ENCODE measurements at places on chromosomes 7 and 10.
A peak's percentile ranks its signal among the peaks of the same experiment; 100 is the strongest.

- no peak for DNase-seq
Measured at GRCh38 chr7:8418629-8419245, 14.7 kb upstream of the NXPH1 start.

DNA sequence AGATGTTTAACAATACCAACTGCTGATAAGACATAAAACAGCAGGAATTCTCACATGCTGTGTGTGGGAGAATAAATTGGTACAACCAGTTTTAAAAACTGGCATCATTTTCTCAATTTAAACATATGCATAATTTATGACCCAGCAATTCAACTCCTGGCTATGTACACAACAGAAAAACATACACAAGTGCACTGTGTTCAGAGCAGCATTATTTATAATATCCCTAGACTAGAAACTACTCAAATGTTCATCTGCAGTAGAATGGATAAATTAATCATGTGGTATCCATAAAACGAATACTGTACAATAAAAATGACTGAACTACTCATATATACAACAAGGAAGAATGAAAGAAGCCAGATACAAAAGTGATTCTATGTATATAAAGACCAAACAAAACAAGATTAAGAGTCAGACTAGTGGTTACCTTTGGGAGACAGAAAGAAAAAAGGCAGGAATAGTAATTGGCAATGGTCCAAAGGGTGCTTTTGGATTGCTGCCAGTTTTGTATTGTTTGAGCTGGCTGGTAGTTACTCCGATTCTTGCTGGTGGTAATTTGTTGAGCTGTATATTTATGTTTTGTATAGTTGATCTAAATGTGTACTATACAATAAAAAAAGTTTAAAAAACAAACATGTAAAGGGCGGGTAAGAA lies 306.0 kb downstream of the TFEC start:
- no peak for DNase-seq

DNA sequence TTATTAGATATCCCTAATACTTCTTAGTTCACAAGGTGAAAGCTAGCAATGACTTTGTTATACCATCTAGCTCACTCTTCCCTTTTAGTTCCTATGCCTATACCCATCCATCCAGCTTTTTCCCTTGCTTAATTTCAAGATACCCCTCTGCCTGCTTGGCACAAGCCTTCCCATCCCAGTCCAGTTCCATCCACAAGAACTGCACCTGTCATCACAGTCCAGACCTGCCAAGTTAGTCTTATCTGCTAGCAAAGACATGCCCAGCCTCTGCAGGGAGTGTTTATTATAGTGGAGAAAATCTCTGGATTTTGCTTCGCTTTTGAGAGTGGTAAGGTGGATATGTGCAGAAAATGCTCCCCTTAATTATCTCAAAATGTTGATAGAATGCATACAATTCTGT lies 158.2 kb downstream of the ST7 start:
- DNase-seq, result no peak

DNA sequence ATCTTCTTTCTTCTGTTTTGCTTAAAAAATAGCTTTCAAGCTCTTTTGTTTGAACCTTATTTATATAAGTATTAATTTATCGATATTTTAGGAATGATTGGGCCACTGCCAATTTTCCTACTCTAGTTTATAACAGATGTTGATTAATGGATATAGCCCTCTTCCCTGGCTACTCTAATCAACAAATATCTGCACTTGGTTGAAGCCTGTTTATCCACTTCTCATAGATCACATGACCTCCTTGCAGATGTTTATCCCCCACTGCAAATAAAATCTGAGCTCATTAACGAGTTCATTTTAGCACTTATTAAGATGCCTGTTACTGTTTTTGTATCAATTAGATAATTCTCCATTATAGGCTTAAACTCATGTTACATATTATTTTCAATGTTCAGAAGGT lies 715.3 kb downstream of the CNTNAP2 start:
- DNase-seq, result no peak

DNA sequence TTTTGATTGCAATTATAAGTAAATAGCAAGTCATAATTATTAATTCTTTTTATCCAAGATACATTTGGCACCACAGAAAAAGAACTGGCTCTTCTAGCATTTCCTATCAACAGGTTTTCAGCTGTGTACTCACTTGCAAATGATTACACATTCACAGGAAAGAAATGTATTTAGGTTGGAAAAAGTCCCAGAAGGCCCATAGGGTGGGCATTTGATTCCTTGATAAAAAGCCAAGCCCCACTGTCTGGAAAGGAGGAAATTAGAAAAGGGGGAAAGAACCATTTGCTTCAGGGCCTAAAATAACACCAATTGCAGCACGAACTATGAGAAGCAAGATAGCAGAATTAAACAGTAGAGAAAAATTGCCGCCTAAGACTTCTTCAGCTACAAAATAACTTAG lies 80.8 kb upstream of the COL1A2 start:
- no peak for DNase-seq

DNA sequence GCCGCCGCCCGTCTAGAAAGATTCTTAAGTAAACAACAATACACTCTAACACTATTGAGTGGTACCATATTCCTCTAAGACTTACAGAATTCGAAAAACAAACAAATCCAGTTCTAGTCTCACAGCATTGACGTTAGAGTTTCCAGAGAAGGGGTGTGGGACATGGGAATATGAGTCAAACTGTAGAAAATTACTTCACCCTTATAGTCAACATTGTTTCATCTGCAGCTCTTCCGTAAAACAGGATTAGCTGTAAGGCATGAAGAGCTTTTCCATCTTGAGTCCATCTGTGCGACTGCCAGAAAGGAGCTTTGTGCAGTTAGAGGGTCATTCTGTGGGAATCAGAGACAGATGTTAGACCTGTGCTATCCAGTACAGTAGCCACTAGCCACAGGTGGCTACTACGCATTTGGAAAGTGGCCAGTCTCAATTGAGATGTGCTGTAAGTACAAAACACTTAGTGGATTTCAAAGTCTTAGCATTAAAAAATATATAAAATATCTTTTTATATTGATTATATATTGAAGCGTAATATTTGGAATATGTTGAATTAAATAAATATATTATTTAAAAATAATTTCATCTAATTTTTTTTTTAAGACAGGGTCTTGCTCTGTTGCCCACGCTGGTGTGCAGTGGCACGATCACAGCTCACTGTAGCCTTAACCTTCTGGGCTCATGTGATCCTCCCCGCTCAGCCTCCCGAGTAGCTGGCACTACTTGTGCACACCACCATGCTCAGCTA lies 79.8 kb upstream of the MPP7 start:
- DNase-seq, result no peak

- no peak for DNase-seq
Measured at GRCh38 chr10:7767209-7767608, 20.6 kb downstream of the KIN start.

DNA sequence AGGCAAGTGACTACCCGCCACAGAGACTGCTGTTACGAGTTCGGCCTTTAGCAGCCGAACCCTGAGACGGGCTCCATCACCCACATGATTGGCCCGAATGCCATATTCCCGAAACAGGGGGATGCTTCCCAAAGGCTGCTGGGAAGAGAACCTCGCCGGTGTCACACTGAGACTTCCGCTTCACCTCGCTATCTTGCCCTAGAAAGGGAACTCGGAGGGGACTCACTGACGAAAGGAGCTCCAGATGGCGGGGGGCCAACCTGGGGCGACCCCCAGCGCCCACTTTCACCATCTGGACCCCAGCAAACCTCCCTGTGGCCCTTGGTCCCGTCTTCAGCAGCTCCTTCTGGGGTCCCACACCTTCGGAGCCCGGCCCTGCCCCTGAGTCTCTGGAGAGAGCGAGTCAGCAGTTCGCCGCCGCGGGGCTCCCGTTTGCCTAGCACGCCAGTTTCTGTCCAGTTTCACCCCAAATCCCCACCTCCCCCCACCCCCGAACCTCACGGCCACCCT lies 529 bp downstream of the HPS1 start:
- peak; percentile 22 for DNase-seq

DNA sequence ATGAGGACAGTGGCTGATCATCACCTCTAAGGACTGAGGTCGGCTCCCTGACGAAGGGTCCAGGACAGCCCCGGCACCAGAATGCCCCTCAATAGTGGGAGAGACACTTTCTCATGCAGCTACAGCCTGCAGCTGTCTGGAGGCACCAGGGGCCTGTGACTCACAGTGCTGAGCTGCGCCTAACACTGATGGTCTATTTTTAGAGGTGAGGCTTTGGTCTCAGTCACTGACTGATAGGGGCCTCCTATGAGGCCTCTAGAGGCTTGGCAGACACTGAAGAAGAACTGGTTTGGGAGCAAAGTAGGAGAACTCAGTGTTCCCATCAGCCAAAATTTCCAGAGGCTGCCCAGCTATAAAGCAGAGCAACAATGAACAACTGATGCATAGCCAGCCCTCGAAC lies 130.1 kb downstream of the COBL start:
- DNase-seq, result no peak

GRCh38 chr7:105849122-105849855 lies 27.1 kb downstream of the ATXN7L1 start:
- no peak for DNase-seq

DNA sequence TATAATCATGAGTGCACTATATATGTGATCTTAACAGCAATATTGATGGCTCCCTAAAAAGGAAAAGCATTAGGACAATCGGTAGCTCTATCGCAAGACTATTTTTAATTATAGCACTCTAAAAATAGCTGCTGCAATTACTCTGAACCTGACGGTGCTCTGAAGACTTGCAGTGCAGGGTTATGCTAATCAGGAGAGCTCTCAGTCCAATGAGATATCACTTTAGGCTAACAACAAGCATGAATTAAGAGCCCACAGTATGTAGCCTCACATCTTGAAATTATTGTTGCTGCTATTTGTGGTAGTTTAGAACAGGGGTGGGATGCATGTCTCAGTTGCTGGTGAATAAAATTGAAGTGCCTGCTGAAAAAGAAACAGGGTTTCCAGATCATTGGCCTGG lies 515.8 kb upstream of the AKR1E2 start:
- no peak for DNase-seq

Measured in activated naive CD4-positive, alpha-beta T cell (primary cell).